ENCODE measurements at places on chromosomes 2 and 18.

- DNase-seq: no peak
Measured at GRCh38 chr2:69296421-69296820, 90.6 kb downstream of the GFPT1 start.

- no peak for DNase-seq
Measured at GRCh38 chr18:6561016-6561415, 146.3 kb upstream of the L3MBTL4 start.

DNA sequence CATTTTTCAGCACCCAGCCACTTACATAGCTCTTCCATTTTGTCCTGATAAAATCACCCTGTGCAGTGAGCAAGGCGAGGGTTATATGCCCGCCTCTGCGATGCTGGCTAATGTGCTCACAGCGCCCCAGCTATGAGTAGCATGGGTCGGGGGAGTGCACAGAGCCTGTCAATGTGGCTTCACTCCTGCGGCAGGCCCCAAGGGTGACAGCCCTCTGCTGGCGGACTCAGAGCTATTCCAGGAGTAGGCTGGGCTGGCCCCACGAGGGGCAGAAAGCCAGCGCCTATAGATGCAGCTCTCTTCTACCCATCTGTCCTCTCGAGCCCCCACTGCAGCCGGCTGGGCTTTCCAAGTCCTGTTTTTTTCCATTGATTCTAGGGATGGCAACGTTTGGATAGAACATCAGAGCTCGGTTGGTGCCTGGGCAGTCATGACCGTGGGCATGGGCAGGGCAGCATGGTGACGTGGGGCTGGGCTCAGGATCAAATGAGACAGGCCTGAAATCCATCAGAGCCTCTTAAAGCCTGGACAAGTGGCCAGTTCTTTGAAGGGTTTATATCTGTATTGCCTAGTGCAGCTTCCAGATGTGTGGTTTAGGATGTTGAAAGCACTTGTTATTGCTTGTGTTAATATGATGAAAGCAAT lies 134.7 kb downstream of the MCFD2 start:
- no peak for DNase-seq

DNA sequence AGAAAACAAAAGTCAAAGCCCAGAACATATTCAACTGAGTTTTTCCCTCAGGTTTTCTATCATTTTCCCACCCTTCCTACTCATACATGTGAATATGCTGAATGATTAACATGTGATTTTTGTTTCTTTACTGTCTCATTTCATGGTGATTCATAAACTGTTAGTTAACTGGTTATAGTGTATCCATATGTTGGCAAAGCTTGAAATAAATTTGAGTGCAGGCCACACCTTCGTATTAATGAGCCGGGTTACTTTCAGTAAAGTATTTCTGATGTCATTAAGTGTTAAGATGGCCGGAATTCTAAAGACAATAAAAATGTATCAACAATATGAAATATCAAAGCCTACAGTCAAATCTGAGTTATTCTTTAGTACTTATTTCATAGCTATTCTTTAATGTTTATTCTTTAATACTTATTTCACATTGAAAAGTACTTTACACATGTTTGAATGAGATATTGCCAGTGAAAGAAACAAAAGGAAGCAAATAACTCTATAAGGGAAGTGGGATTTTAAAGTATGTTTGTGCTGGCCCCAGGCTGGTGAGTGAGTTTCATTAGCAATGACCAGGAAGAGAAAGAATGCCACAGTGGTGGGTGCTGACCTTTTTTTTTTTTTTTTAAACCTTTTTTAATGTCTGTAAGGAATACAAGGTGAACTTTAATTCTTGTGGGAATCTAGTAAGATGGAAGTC lies 178.6 kb downstream of the NEDD4L start:
- no peak for DNase-seq

DNA sequence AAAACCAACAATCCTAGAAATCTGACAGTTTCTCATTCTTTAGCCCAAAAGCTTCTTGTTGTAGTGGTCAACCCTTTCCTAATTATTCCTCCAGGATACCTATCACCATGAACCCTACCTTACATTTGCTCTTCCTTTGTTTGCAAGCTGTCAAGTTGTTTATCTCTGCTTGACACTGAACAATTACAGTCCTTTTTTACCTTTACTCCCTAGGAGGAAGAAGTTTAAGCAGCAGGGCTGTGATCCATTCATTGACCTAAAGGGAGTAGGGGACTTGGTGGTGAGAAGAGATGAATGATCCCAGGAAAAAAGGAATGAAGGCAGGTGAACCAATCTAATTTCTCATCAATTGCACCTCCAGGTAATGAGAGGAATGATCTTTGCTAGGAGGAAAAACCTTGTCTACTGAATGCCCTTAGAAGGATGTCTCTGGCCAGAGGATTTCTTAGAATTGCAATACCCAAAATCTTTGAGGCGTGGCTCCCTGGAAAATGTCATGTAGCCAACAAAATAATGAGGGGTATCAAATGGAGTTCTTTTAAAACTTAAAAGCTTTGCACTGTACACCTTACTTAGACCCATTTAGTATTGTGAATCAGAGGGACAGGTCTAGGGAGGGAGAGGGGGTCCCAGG lies 47.7 kb downstream of the MREG start:
- DNase-seq: no peak

- DNase-seq: no peak
Measured at GRCh38 chr2:136126421-136126926, 8.5 kb upstream of the CXCR4 start.

GRCh38 chr2:191274413-191274815 lies 29.2 kb downstream of the MYO1B start:
- no peak for DNase-seq

DNA sequence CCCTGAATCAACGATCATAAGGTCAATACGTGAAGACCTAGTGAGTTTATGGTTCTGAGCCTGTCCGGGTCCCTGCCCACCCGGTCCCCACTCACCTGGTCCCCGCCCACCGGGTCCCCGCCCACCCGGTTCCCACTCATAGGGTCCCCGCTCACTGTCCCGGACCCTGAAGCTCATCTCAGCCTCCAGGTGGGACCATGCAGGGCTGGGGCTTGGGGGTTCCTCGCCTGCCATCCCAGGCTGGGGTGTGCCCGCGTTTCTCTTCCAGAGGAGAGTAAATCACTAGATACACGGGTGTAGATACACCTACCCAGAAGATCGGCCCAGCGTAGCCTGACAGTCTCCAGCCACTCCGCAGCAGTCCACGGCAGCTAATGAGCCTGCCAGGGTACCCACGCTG lies 131.5 kb downstream of the MBP start:
- no peak for DNase-seq

- no peak for DNase-seq
Measured at GRCh38 chr2:239689410-239689809, 288.6 kb upstream of the HDAC4 start.

DNA sequence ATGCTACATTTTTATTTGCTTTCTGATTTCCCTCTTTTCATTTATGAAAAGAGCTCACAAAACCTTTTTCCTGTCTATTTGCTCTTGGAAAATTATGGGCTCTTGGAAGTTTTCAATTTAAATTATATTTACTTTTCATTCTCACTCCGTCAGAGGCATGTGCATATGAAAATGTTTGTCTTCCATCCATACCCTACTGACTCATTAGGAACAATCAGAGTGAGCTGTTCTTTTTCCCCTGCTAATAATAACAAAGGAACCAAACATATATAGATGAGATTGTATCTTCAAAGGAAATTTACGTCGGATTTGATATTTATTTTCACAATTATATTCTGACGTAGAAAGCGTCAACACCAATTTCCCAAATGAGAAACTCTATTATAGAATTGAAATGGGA lies 1101.2 kb downstream of the TSN start:
- DNase-seq: no peak

DNA sequence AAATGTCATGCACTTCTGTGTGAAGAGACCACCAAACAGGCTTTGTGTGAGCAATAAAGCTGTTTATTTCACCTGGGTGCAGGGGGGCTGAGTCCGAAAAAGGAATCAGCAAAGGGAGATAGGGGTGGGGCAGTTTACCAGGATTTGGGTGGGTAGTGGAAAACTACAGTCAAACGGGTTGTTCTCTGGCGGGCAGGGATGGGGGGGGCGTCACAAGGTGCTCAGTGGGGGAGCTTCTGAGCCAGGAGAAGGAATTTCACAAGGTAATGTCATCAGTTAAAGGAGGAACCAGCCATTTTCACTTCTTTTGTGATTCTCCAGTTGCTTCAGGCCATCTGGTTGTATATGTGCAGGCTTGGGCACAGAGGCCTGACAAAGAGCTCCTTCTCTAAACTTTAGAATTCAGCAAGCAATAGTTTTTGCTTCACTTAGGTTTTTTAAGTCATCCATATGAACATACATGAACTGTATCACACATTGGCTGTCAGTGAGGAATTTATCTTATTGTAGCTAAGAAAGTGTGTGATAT lies 17.5 kb upstream of the ALPK2 start:
- no peak for DNase-seq

DNA sequence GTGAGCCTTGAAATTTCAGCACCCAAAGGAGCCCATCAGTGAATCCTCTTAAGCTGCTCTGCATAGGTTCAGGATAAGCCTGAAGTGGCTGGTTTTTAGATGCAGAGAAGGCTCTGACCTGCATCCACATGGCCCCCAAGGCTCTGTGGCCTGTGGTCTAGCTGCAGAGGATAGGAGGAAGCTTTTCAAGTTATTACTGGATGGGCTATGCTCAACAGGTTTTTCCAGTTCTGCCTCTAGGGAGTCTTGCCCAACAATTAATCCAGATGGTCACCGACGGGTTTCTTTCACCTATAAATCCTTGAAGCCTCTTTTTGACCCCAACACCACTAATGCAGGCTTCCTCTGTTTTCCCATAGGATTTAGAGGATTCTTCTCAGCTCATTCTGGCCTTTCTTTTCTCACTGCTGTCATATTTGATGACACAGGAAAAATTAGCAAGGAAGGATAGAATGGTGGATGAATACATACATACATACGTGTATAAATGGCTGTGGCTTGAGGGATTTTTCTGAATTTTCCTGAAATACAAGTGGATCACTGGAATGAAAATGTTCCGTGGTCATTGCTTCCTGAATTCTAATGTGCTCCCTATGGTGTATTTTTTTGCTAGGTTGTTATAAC lies 52.2 kb upstream of the BCL2L11 start:
- no peak for DNase-seq

DNA sequence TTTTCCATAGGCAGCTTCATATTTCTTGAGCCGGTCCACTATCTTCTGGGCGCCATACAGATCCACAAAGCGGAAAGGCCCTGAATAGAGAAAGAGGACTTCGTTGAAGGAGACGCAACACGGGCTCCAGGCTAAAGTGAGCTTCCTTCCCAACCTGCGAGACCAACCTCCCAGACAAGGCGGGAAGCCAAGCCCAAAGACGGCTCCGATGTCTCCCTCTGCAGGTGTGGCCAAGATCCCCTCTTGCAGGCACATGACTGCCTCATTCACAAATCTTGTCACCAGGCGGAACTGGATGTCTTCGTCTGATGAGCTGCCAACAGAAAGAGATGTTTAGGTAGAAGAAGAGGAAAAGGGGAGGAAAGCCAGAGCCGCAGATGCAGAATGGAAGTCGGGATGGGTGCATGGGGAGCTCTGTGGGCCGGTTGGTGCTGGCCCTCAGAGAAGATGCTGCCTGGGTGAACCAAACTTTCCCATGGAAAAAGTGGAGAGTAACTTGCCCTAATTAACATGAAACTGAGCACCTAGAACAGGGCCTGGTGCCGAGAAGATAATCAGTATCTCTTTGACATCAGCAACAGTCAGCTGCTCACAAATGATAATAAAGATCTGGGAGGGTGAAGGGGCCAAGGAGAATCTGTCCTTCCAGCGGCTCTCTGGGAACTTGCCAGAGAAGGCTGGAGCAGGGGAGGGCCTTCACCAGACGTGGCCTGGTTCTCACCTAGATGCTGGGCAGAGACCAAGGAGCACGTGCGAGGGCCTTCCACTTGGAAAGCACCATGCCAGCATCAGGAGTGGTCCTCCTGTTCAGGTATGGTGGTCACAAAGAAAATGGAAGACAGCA lies 18.6 kb downstream of the GAREM2 start:
- DNase-seq: no peak

DNA sequence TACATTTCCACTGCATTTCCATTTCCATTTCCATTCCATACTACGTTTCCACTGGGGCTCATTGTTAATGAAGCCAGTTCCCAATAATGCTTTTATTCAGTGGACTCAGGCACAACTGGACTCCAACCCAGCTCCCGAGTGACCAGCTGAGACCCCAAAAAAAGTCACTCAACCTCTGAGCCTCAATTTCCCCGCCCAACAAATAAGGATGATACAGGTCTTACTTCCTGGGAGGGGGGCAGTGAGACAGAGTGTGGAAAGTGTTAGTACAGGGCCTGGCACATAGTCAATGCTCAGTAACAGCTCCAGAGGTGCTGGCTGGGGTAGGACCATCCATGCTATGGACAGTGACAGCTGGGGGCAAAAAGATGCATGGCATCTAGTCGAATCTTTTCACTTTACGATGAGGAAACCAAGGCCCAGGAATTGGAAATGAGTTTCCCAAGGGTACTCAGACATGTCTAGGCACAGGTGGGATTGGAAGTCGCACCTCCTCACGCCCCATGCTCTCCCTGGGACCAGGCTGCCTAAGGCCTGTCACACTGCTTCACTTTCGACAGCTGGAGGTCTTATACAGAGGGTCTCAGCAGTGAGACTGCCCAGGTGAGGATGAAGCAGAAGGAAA lies 226.5 kb downstream of the ANAPC1 start:
- no peak for DNase-seq
